ENCODE measurements at places on chromosomes 1 and 21. TPM values are rescaled to one million over a fixed set of nuclear protein-coding genes. Genes with fewer than 3 reads are reported as not detected.

Gene AMY1A
- not detected for total RNA-seq

Gene SPATA45
- total RNA-seq, result not detected

Gene PTBP2
- total RNA-seq, result 18.6 TPM

Gene XCL2
- not detected for total RNA-seq

GRCh38 chr1:203555076-203555475, 61.1 kb downstream of the OPTC start:
- no peak for DNase-seq

DNA sequence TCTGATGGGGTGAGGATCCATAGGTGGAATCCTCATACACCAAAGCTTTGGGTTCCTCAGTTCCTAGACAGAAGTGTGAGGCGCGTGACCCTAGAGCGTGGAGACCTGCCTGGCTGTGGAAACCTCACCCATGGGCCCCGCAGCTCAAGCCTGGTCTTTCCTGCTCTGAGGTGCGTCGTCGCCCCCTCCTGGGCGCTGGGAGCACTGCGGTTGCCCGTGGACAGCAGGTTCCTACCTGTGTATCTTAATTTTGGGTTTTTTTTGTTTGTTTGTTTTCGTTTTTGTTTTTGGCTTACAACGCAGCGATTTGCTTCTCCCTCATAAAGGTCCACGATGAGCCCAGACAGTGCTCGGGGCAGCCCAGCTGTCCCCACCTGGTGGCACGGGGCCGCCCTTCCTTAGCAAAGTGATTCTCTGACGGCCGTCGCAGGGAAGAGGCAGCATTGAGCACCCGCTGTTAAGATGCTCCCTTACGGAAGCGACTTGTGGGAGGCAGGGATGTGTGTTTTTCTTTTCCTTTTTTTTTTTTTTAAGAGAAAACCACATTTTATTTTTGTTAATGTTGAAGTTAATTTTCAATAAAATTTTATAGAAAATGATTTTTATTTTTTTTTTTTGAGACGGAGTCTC, 36.5 kb upstream of the TRAPPC10 start:
- DNase-seq, result peak; percentile 76

GRCh38 chr1:112743174-112744008, 28.3 kb upstream of the PPM1J start:
- no peak for DNase-seq

DNA sequence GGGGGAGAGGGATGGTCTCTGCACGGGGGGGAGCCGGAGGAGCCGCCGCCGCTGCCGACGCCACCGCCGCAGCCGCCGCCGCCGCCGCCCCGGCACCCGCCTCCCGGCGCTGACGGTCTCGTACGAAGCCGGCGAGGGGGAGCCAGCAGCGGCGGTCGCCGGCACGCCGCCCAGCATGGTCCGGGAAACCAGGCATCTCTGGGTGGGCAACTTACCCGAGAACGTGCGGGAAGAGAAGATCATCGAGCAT, 311 bp downstream of the SPEN start:
- no peak for DNase-seq

DNA sequence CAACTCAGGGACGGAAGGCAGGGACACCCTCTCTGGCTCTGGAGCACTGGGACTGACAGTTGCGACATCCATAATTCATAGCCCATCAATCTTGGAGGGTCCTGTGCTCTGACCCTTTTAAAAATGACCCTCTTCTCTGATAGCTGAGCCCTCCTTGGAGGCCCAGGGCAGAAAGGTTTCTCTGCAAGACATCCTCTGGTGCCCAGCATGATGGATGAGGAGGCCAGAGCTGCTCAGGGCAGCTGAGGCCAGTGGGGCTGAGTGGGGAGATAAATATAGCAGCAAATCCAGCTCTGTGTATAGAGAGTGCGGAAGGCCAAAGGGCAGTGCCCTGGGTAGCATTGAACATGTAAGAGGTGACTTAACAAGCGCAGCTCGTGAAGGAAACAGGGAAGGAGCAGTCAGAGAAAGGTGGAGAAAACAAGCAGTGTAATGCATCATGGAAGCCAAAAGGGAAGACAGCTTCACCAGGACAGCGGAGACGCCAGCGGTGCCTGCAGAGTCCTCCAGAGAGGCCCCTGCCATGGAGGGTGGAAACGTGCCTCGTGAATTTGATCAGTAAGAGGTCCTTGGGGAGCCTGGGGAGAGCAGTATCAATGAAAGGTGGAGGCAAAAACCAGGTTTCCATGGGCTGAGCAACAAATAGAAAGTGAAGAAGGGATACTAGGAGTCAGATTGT, 50.4 kb upstream of the FMOD start:
- DNase-seq, result no peak

- no peak for DNase-seq
Measured at GRCh38 chr1:152110365-152110859, 4.8 kb downstream of the TCHH start.

- no peak for DNase-seq
Measured at GRCh38 chr1:176568185-176568584, 105.2 kb downstream of the PAPPA2 start.

DNA sequence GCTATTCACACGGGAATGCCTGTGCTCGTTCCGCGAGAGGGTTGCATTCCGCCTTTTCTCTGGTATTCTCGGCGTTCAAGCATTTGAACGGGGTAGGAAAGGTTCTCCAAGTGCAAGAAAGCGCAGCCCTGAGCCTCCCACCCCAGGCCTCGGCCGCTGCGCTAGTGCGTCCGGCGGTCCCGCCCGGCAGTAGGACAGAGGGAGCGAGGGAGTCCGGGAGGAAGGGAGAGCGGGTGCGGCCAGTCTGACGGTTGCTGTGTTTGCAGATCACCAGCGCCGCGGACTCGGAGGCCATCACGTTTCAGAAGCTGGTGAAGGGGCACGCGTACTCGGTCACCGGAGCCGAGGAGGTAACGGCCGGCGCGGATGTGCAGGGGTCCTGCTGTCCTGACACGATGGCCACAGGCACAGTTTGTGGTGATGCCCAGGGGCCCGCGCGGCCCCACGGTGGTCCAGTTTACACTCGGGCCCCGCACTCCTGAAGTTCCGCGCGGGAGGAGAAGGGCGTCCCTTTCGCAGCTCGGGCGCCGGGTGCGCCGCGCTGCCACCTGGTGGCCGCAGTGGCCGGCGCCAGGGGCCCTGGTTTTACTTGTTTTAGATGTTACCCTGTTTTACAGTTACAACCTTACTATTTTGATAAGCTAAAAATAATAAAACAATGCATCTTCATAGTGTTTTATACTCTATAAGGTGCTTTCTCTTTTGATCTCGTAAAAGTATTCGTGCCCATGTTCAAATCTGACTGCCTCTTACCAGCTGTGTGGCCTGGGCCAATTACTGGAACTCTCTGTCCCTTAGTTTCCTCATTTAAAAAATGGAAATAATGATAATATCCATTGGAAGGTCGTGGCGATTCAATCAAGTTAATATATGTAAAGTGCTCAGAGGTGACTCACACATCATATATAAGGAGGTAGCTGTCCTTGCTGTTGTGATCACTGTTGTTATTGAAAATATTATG, 36.7 kb downstream of the CAPN2 start:
- DNase-seq, result peak; percentile 70

DNA sequence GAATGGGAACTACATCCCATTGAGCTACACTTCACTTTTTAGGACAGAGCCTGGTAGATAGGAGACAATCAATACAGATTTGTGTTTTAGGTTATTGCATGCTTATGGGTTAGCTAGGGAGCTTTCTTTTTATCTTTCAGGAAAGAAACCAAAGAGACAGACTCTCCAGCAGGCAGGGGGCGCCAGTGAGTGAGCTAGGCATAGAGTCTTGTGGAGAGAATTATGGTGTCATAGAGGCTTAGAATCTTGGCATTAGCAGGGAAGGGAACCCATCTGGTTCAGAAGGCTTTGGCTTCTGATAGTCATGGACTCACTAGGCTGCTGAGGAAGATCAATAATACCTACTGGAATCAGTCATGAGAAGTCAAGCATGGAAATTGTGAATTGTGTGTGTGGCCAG, at the start of gene SMCP:
SMCP (plus strand) TSS at position 281 of the 400 bp plus-strand sequence. CDS start 6,101 bp downstream, outside the sequence.
- no peak for DNase-seq
